ENCODE measurements at places on chromosomes 5 and 9. TPM values are rescaled to one million over a fixed set of nuclear protein-coding genes. Genes with fewer than 3 reads are reported as not detected.
A peak's percentile ranks its signal among the peaks of the same experiment; 100 is the strongest.

GRCh38 chr5:28275931-28276330, 1237.5 kb upstream of the CDH9 start:
- DNase-seq = no peak

DNA sequence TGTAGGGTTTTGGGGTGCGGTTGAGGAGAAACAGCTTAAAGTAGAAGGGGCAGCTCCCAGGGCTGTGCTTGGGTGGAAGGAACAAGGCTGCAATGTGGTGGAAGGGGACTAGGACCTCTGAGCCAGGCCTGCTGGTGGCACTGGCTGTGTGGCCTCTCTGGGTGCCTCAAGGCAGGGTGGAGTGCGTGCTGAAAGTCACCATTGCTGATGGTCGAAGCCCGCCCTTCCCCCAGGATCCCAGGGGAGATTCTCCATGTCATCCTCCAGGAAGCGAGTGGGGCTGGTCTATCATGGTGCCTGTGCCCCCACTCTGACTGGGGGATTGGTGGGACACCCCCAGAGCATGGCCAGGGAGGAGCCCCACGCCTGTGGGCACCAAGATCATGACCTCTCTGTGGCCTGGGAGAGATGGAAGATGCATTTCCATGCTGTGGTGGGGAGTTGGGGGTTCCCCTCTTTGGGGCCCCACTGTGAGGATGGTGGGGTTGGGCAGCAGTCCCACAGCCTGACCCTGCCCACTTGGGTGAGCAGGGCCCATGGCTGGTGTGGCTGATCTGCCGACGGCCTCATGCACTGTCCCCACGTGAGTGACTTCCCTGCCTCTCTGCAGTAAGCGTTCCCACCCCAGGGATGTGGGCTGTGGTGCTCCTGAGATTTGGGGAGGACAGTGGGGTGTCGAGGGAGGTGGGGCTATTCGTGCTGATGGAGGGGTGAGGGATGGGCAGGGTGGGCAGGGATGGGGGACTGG, 25.8 kb downstream of the WNK2 start:
- no peak for DNase-seq

GRCh38 chr9:33475357-33475756, 1.6 kb upstream of the NOL6 start:
- no peak for DNase-seq

DNA sequence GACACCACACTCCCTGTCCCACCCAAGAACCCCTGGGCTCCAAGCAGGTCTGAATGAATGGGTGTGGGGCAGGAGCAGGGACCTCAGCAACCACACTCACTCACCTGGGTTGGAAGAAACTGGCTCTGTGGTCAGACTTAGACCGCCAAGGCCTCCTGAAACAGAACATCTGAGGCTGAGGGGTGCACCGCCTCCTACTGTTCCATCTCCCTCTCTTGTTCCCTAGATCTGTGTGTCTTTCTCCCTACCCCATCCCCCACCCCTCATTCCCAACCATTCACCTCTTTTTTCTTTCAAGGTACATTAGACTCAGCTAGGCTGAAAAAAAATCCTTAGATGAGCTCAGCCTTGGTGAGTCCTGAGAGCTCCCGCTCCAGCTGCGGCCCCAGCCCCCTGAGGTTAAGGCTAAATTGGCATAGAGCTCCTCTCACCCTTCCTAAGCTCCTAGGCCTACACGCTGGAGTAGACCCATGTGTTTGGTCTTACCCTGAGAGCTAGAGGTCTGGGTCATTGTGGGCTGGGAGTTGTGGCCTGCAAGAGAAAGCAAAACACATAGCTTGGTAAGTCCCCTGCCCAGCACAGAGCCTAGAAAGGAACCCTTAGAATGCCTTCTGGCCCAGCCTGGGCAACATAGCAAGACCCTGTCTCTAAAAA, 4.8 kb downstream of the ECSCR start:
- no peak for DNase-seq

GRCh38 chr9:120158221-120158620, 421.7 kb downstream of the CDK5RAP2 start:
- DNase-seq = no peak

- no peak for DNase-seq
Measured at GRCh38 chr9:86253577-86253976, 5.9 kb downstream of the C9orf153 start.

GRCh38 chr9:79524266-79524665, 47.5 kb upstream of the TLE4 start:
- DNase-seq = peak; percentile 17

GRCh38 chr5:122880749-122881148, 35.3 kb downstream of the SNX24 start:
- DNase-seq = peak; percentile 23

DNA sequence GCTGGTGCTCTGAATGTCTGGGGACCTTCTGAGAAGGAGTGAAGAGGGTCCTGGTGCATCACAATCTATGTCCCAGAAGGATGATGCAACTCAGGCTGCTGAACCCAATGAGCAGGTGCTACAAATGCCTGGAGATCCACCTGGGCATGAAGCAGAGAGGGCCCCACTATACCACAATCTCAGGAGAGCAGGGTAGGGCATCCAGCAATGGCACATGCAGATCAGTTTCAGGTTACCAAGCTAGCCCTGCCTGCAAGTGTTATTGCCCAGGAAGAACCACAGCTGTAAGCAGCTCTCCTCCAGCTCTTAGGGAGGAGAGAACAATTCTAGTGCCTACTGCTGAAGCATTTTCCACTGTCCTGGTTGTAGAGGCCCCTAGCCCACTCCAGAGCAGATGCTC, 389.2 kb upstream of the TNC start:
- DNase-seq = no peak

CARTPT gene
- total RNA-seq = not detected

MARCOL gene
- not detected for total RNA-seq

SPINK13 gene
- total RNA-seq = not detected

SPAG8 gene
- 0.76 TPM for total RNA-seq

TERT gene
- total RNA-seq = not detected

PTCH1 gene
- total RNA-seq = 3.8 TPM
